Activated naive CD8-positive, alpha-beta T cell treated with anti-CD3 and anti-CD28 coated beads for 36 hours (primary cell): ENCODE measurements at places on chromosomes 7 and 10. TPM values are rescaled to one million over a fixed set of nuclear protein-coding genes. Genes with fewer than 3 reads are reported as not detected.

NPFFR1 gene
- total RNA-seq, result not detected

CCAR1 gene
- 118 TPM for total RNA-seq

FBXO24 gene
- 0.54 TPM for total RNA-seq

PAXIP1 gene
- 30.0 TPM for total RNA-seq

DNA sequence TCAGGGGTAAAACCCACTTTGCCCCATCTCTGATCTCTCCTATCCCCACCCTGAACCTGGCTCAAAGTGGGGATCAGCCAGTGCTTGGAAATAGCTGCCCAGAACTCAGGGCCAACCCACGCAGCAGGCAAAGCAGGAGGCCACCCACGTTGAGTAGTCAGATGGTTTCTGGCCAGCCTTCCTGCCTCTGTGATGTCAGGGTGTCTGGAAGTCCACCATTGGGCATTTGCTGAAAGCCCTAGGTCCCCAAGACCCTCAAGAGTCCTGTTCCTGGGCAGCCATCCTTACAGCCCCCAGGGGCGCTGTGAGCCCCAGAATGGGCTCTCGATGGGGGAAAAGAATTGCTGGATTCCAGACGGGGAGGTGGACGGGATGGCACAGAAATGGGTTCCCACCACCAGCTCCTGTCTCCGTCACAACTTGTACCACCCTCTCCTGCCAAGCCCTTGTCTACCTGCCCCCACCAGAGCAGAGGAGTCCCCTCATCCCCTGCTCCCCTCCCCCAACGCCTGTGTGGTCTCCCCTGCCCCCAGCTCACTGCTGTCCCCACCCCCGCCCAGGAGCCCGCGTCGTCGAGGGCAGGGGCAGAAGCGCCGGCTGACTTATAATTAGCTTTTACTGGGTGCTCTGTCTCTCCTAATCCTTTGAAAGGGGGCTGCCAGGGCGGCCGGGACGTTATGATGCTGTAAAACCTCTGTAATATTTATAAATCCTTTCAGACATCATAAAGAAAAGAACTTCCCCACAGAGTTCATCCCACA lies 3.9 kb downstream of the MYL10 start:
- H3K27me3 ChIP-seq, result peaks cover 21% of the 10 kb centered on the region
- no peaks in the 10 kb centered on the region for H3K4me1 ChIP-seq
- DNase-seq, result no peak
- no peak overlapping the region for H3K4me3 ChIP-seq

DNA sequence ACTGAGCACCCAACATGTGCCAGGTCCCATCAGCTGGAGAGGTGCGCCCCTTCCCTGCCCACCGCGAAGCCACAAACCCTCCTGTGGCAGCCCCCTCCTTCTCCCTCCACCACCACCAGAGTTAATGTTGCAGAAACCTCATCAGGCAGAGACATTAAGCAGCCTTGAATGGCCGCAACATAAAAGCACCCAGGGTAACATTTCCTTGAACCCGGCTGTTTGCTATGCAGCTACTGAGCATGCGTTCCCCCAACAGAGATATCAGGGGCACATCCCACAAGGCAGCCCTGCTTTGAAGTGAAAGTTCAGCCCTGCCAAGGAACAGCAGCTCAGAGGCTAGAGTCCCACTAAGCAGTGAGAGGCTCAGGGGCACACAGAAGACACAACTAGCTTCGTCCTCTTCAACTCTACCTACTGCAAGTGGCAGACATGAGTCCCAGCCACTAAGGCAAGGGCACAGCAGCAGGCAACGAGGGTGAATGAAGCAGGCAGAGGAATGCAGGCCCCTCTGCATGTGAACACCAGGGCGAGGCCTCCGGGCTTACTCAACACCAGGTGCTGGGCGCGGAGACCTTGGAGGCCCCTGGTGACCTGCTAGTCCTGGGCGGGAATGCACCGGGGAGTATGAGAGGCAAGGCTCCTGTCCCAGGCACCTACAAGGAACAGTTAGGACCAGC lies 107.4 kb downstream of the SLIT1 start:
- DNase-seq, result no peak
- no peak overlapping the region for H3K27ac ChIP-seq
- no peaks in the 10 kb centered on the region for H3K36me3 ChIP-seq
- no peak overlapping the region for H3K4me3 ChIP-seq

- DNase-seq, result peak; percentile 23
- H3K27me3 ChIP-seq, result peaks cover 57% of the 10 kb centered on the region
- H3K36me3 ChIP-seq, result no peaks in the 10 kb centered on the region
- H3K27ac ChIP-seq, result no peak within 1 kb of the TSS
These were observed at the start of gene PARD3 for GRCh38 chr10:34815185-34816084. Gene PARD3, minus strand, starts transcription at chr10:34815296. Its CDS starts 301 bp downstream, at chr10:34814995.

DNA sequence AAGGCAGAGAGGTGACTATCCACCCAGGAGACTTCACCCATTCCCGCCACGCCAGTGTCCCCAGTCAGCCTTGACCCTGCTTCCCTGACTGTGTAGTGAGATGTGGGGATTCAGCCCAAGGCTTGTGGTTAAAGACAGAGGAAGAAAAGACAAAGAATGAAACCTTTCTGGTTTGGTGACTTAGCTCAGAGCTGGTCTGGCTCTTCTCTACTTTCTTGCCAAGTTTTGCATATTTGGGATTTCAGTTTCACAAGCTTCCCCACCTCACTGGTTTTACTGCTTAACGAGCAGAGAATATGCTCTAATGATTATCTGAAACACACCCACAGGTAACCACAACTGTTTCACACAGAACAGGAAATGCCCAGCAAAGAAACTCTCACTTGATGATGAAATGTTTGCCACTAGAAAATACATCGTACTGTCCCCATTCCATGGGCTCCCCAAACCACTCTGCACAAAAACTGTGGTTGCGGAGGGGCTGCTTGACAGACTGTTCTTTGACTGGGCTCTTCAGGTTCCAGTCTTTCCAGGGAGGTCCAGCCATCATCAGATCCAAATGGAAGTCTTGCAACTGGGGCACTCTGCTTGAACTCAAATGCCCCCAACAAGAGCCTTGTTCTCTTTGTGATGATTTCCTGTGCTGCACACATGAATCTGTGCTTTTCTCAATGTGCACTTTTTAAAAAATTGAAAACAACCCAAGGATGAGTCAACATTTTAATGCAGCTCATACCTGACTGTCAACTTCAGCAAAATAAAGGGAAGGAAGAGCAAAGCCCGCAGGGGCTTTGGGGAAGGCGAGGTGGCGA lies 95.5 kb downstream of the CTBP2 start:
- H3K36me3 ChIP-seq, result no peaks in the 10 kb centered on the region
- DNase-seq, result peak; percentile 38
- peak overlapping the region; percentile 59 for H3K4me3 ChIP-seq
- H3K4me1 ChIP-seq, result peaks cover 18% of the 10 kb centered on the region

- peaks cover 45% of the 10 kb centered on the region for H3K4me1 ChIP-seq
- peaks cover 23% of the 10 kb centered on the region for H3K36me3 ChIP-seq
- DNase-seq, result no peak
- H3K27me3 ChIP-seq, result no peaks in the 10 kb centered on the region
- H3K4me3 ChIP-seq, result peak overlapping the region; percentile 99
These were observed 830 bp downstream of the RAB18 start for GRCh38 chr10:27504808-27505460.

- H3K4me1 ChIP-seq, result no peaks in the 10 kb centered on the region
- peaks cover 7% of the 10 kb centered on the region for H3K36me3 ChIP-seq
- H3K27me3 ChIP-seq, result peaks cover 3% of the 10 kb centered on the region
- no peak overlapping the region for H3K4me3 ChIP-seq
- no peak for DNase-seq
These were observed 58.3 kb downstream of the ZNF518A start for GRCh38 chr10:96188421-96188820.
